ENCODE measurements at places on chromosomes 1 and 21. TPM values are rescaled to one million over a fixed set of nuclear protein-coding genes. Genes with fewer than 3 reads are reported as not detected.

The CELA3A gene
- total RNA-seq: not detected

The TMEM51 gene
- 28.6 TPM for total RNA-seq

The AMY1C gene
- total RNA-seq: not detected

The CCDC185 gene
- not detected for total RNA-seq

The LCE1C gene
- not detected for total RNA-seq

The TTLL7 gene
- total RNA-seq: 3.2 TPM

The SLC30A2 gene
- total RNA-seq: 0.43 TPM

The CACNA1E gene
- total RNA-seq: not detected

The CADM3 gene
- 0.10 TPM for total RNA-seq

The DCDC2B gene
- not detected for total RNA-seq

Data from A549 treated with Hydrocortisone at 1 μM for 4 hours (cell line).